Hepatic stellate cell (primary cell): ENCODE measurements at places on chromosomes 11 and 22.
A peak's percentile ranks its signal among the peaks of the same experiment; 100 is the strongest.

GRCh38 chr11:133545199-133545803 is 13.0 kb upstream of the OPCML start:
- no peak for DNase-seq

DNA sequence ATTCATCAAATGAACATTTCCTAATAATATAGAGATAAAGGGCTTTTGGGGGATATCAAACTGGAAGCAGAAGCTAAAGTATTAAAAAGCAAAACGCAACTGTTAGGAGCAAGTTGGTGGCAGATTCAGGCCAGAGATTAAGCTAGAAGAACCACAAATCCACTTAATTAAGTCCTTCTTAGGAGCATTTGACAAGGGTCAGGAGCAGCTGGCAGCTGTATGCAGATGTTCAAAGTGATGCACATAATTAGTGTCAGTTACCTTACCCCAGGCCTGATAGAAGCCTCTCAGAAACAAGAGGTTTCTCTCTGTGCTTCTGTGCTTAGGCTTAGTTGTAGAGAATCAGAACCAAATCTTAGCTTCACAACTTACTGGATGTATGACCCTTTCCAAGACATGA is 546.5 kb upstream of the ANO5 start:
- DNase-seq, result no peak

- no peak for DNase-seq
Observed at GRCh38 chr11:12410006-12410728, 32.8 kb downstream of the PARVA start.

GRCh38 chr11:59660621-59661020 is 8.2 kb downstream of the PATL1 start:
- no peak for DNase-seq

DNA sequence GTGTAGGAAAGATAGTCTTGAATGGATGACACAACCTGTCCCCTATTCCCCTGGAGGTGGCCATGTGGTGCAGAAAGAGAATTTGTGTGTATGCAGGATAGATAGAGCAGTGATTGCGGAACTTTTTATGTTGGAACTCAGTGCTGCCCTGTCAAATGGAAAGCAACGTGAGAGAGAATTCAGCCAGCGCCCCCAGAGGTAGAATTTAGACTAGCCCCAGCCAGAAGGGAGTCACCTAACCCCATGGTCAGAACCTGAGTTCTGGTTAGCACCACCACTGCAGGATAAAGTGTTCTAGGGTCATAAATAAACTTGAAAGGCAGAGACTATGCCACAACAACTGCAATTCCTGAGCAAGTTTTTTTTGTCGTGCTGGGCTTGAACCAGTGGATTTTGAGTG is 152.9 kb upstream of the GRIA4 start:
- DNase-seq, result no peak

DNA sequence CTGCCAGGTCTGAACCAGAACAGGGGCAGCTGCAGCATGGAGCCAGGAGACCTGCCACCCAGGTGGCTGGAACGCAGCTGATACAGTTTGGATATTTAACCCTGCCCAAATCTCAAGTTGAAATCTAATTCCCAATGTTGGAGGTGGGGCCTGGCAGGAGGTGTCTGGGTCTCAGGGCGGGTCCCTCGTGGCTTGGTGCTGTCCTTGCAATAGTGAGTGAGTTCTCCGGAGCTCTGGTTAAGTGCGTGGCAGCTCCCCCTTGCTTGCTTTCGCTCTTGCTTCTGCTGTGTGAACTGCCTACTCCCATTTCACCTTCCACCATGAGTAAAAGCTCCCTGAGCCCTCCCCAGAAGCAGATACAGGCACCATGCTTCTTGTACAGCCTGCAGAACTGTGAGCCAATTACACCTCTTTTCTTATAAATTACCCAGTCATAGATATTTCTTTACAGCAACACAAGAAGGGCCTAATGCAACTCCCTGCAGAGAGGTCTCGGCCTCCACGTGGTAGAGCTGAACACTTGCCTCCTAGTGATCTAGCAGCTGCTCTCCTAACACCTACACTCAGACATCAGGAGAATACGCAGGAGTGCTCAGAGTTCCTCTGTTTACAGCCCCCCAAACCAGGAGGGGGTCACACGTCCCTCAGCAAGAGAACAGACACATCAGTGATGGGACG is 203.7 kb downstream of the CTTN start:
- no peak for DNase-seq

DNA sequence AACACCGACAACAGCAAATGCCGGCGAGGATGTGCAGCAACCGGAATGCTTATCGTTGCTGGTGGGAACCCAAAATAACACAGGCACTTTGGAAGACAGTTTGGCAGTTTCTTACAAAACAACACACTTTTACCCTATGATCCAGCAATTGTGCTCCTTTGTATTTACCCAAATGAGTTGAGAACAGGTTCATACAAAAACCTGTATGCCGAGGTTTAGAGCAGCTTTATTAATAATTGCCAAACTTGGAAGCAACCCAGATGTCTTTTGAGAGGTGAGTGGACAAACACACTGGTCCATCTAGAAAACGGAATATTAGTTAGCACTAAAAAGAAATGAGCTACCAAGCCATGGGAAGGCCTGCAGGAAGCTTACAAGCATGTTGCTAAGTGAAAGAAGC is 118.9 kb downstream of the CTTN start:
- DNase-seq, result no peak

- no peak for DNase-seq
Observed at GRCh38 chr22:33108037-33108436, 49.9 kb upstream of the SYN3 start.

DNA sequence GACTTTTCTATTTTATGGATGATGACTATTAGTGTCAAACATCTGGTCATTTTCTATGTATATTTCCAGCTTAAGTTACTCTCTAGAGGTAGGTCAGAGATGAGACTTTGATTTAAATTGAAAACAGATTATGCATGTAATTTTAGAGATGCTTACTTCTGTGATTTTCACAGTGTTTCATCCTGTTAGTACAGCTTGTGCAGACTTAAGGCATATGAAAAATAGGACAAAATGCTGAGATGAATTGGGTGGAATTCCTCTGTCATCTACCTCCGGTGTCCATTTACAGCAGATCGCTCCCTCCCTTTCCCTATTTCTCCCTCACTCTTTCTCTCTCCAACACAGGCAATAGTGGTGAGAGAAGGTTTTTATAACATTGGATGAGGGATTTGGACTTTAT is 14.1 kb downstream of the JAM3 start:
- DNase-seq, result no peak

- DNase-seq, result peak; percentile 84
Observed at GRCh38 chr22:26718905-26719304, 61.5 kb downstream of the MIAT start.

DNA sequence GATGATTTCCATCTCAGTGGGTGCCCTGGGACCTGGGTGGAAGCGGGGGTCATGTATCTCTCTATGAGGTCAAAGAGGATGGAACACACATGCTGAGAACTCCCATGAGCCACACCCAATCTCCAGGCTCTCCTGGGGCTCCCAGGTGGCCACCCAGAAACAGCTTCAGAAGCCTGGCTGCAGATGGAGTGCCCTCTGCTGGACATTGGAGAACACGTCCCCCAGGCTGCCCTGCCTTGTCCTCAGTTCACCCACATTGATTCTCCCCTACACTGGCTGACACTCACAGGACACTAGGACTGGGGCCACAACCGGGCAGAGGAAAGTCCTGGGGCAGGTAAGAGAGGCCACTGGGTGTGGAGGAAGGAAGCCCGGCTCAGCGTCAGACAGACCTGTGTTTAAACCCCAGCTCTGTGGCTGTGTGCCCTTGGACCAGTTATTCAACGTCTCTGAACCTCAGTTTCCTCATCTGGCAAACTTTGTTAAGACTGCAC is 4.5 kb upstream of the NOL12 start:
- DNase-seq, result peak; percentile 75

GRCh38 chr22:32396746-32397145 is 15.3 kb downstream of the RTCB start:
- no peak for DNase-seq

DNA sequence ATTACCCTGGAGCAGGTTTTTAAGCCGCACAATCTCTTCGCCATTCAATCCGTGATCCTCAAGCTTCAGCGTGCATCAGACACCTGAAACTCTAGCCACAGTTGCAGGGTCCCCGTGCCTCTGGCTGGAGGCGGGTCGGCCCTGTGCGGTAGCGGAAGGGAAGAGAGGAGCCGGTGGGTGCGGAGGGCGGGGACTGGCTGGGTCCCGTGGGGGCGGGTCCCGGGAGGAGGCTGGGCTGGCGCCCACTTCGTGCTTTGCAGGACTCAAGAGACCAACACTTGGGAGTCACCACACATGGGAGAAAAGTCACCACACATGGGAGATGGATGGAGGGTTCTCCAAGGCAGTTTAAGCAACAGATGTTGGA is 772 bp downstream of the C22orf15 start:
- no peak for DNase-seq

DNA sequence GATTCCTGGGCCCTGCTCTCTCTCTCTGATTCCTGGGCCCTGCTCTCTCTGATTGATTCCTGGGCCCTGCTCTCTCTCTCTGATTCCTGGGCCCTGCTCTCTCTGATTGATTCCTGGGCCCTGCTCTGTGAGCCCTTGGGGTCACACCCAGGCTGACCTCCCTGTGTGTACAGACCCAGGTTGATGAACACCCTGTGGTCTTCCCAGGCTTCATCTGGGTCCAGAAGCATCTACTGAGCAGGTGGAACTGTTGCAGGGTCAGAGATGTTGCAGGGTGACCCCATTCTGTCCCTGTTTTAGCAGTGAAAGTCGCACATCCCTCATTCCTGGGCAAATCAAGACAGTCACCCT is 16.3 kb upstream of the GDPD5 start:
- DNase-seq, result no peak

GRCh38 chr11:103923451-103923931 is 112.9 kb upstream of the DDI1 start:
- no peak for DNase-seq

- DNase-seq, result no peak
Observed at GRCh38 chr22:17893900-17894535, 119.7 kb upstream of the BID start.

GRCh38 chr11:116692318-116693101 is 80.3 kb downstream of the BUD13 start:
- DNase-seq, result no peak

DNA sequence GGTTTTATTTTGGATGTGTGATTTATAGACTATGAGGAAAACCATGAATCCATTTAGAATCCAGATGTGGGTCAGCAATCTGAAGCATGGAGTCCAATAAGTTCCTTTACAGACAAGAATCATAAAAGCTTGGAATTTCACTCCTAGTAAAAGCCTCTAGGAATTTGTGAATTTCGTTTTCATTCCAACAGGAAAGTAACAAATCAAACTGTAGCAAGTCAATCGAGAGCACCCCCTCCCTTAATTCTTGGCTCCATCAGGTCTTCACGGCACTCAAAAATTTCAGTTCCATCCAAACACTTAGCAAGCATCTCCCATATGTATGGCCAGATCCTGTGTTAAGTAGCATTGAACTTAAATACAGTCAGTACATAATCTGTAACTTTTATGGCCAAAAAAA is 143.6 kb upstream of the POU2AF2 start:
- DNase-seq, result no peak

DNA sequence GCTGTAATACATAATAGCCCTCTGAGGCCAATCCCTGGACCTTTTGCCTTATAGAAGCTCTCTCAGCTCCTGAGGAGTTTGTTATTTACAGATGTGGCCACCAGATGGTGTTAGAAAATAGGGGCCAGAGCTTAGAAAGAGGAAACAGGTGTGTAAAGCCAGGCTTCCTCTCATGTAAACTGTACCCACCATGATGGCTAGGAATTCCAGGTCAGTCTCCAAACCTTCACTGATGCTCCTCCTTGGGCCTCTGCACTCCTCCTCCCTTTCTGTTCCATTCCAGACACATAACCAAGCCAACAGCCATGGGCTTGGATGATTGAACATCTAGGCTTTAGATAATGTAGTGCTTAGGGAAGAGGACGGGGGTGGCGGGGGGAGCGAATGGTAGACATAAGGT is 39.7 kb downstream of the USP35 start:
- DNase-seq, result peak; percentile 52

DNA sequence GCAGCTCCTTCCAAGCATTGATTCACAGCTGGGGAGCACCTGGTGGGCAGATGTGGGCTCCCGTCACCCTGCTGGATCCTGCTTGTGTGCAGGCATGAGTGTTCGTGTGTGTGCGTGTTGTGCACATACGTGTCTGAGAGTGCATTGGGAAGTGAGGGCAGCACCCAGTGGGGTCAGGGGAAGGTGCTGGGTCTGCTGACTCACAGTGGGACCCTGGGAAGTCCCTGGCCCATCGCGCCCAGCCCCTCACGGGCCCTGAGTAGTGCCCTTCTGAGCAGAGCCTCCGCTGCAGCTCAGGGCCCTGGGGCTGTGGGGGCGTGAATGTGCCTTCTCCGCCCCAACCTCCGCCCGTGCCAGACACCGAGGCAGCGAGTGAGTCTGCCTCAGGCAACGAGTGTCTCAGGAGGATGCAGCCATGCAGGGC is 36.8 kb downstream of the WNT11 start:
- no peak for DNase-seq

- DNase-seq, result peak; percentile 77
Observed at GRCh38 chr22:19086896-19087295, 35.3 kb downstream of the DGCR2 start.

DNA sequence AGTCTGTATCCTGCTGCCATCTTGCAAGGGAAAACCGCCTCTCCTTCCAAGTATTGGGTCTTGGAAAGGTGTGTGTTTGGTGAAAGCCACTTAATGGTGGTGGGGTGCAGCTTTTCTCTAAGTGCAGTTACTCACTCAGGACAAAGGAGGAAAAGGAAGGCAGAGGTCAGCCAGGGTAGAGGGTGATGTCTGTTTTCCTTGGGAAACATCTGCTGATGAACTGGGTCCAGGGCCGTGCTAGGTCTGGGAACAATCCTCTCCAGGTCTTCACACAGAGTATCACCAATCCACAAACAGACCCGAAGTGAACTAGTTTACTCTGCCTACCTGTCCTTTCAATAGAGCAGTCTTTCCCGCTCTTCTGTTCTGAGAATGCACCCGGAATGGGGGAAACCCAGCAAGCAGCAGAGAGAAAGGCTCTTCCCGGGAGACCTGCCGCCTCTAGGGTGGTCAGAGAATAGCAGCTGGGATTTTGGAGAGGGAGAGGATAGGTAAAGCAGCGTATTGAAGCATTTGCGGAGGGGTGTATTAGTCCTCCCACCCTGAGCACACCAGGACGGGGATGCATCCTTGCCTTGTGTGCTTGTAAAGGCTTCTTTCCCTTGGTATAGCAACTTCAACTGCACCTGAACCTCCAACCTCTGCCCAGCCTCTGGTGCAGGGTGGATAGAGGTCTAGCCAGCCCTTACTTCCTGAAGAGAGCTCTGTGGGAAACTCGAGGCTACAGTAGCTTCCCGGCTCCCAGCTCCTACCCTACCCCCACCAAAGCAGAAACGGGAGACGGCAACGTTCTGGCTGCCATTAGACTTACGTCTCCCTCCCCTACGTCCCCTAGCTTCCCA is 20.7 kb downstream of the LHFPL7 start:
- DNase-seq, result no peak

GRCh38 chr11:61012737-61013215 is 41.3 kb downstream of the CD6 start:
- no peak for DNase-seq

DNA sequence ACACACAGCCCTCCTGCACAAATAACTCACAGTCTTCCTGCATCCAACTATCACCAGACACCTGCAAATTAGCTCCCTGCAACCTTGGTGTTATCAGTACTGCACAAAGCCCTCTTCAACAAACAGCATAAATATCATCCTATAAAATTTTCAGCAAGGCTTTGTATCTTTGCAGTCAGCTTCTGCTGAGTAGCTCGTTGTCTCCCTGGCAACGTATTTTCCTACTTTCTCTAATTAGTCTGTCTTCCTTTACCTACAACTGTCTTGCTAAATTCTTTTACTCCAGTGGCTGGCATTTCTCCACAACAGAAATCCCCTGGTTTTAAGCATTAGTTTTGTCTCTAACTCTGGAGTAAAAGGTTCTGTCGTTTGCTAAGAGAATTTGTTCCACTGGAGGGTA is 3.9 kb downstream of the OR8D4 start:
- DNase-seq, result no peak
